ENCODE measurements at places on chromosomes 12 and 14.

DNA sequence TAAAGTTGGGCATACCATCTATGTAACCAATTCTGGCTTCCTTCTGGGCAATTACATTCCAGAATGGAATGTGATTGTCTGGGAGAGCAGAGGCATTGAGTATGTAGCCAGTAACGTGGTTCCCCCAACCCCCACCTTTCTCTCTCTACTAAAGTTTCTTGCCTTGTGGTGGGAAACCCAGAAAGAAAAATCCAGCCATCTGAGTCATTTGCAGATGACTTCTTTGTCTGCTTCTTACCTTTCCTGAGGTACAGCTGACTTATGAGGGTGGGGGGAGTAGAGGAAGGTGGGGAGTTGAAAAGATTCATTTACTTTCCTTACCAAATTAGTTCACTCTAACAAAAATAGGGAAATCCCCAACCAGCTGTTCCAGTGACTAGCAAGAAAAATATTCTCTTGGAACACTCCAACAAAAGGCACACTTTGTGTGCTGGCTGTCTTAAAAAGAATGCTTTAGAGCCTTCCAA, 112.1 kb upstream of the FRMD6 start:
- peak; percentile 67 for DNase-seq

- peak; percentile 48 for DNase-seq
These were observed 20.1 kb upstream of the PLEK2 start for GRCh38 chr14:67432050-67432564.

- no peak for DNase-seq
These were observed 7.8 kb downstream of the PELI2 start for GRCh38 chr14:56125772-56126636.

DNA sequence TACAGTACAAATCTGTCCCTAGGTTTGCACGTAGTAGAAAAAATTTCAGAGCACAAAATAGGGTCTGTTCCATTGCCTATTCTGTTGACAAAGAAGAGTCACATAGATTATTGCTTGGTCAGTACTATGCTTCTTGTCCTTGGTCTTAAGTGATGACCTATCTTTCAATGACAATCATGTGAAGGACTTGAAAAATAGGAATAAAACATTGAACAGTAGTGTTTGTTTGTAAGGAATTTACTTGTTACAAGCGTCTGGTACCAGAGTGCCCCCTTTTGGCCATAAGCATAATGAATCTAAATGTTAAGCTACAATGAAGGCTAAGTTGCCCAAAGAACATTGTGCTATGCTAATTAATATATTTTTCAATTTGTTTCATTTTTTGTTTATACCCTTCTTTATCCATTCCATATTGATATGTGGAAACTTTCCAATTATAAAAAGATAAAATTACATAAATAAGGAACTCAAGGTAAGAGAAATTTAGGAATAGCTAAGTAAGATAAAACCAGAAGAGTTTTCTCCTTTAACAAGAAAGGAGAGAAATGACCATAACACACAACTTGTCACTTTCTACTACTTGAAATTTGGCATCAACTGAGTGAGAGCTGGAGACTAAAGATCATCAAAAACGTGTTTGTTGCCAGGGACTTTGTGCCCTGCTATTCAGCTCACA, 204.7 kb downstream of the EPS8 start:
- peak; percentile 76 for DNase-seq

DNA sequence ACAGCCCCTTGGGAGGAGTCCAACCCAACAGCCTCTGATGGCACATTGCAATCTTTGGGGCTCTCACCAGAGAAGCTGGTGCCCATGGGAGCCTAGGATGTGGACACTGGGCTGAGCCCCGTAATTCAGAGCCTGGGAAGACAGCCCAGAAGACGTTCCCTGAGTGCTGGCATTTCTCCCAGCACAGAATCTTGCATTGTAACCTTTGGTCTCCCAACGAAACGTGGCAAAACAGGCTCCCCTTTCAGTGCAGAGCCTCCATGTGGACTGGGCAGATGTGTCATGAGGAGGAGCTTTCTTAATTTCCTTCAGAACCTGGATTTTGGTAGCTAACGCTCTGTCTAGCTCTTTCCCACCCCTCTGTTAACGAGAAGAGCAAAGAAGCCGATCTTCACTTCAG, 26.3 kb downstream of the BATF start:
- DNase-seq, result peak; percentile 68

- DNase-seq, result no peak
These were observed 239.8 kb downstream of the RGS6 start for GRCh38 chr14:72172049-72172448.

- no peak for DNase-seq
These were observed 1.2 kb upstream of the OAS1 start for GRCh38 chr12:112905451-112906089.

GRCh38 chr14:67602076-67602475, 2.0 kb upstream of the PIGH start:
- DNase-seq, result no peak

DNA sequence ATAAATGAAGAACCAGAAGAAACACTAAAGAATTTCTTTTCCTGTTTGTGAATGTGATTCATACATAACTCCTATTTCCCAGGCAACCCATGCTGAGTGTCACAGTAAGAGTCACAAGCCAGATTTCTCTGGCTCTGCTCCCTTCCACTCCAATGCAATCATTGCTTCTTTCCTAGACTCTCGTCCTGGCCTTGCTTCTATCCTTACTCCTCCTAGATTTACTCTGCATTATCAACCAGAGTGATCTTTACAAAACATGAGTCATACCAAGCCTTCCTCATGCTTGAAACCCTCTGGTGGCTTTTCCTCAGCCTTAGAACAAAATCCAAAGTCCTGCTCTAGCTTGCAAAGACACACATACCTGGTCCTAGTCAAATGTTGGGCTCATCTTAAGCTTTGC, 13.3 kb downstream of the IL22 start:
- DNase-seq, result peak; percentile 78

DNA sequence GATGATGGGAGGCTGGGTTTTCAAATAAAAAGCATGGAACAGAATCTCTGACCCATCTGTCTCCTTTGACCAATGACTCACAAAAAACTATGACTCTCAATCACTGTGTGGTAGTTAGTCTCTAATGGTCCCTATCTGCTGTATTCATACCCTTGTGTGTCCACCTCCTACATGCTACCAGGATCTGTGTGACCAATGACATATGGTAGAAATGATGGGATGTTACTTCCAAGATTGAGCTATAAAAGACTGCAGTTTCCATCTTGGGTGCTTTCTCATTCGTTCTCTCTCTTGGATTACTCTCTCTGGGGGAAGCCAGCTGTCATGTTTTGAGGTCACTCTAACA, 144.7 kb upstream of the BTG1 start:
- DNase-seq, result peak; percentile 5

DNA sequence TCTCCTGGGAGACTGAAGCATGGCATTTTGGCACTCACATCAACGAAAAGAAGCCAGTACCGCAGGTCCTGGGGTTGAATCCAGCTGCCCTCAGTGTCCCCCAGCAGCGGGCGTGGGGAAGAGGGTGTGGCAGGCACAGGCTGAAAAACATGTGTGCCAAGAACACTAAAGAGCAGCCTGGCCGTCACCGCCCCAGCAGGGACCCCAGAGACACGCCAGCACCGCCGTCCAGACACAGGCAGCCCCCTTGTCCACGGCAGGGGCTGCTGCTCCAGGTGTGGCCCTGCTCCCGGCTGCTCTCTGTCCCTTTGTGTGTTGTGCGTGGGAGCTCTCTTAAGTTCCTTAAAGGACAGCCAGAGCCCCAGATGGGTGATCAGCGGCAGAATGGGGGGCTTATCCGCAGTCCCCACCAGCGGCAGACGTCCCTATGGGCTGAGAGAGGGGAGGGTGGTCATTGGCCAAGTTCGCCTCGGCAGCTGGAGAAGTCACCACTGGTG, 556 bp downstream of the PHETA1 start:
- no peak for DNase-seq

DNA sequence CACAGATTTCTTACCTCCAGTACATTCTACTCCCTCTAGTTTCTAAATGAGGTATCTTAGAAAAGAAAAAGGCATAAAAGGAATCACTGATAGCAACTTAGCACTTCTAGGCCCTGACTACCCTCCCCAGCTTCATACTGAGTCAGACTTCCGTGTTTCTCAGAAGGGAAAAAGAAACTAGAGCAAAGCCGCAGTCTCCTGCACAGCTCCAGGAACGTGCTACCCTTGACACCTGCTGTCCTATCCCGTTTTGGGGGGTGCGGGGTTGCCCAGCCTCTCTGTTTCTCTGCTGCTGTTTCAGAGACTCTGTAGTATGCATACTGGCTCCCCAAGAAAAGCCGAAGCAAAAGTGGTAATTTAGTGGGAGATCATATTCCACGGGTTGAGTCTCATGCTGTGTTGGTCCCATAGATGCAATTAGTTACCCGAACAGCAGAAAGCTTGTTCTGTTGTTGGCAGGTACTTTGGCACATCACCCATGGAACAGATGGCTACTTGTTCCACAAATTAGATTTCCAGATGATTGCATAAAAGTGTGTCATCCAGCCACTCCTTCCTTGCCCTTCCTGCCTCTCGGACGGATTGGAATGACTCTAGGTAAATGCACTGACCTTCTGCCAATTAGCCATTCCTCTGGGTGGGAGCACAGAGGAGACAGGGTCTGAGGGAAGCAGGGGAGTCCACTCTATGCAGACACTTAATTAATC, 438.1 kb downstream of the FUT8 start:
- no peak for DNase-seq

DNA sequence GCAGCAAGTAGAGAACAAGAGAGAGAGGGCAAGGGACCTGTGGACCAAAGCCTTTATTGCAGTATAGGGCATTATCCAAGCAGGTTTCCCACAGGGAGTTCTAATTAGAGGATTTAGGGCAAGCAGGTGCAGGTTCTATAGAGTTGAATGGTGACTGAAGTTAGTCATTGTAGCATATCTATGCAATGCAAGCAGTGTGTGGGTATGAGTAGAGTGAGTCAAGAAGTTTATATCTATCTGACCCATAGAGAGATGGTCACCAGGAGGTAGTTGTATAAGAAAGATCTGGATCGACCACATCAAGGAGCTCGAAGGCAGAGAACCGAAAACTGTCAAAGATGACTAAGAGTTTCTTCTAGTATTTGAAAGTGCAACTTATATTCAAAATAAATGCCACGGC, 167.3 kb downstream of the PLCZ1 start:
- no peak for DNase-seq

DNA sequence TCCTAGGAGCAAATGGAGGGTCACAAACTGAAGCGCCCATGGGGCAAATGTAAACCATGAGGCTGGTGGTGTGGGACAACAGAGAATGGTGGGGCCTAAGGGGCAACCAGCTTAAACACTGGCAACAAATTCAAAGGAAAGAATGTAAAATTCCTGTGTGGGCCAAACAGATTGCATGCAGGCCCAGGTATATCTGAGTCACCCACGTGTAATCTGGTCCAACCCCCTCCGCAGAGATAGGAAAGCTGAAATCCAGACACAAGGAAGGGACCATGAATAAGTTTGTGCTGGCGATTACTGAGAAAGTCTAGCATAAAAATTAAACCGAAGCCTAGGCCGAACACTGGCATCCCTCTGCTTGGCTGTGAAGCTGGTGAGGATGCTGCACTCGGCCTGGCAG, 71.6 kb downstream of the ITPK1 start:
- DNase-seq, result no peak

DNA sequence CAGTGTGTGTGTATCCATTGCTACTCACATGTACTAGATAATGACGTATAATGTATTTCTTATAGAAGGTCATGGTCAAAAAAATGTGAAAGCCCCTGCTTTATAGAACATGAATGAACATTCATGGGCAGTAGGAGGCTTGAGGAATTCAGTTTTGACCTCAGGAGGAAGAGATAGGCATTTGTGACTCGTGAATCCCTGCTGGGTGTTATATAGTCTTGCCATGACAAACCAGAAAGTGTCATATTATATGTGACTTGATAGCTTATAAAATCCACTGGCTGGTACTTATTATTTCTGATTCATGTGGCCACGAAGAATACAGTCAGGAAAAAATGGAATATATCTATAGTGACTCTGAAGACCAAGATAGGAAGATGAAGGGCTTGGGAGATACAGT, 287.6 kb downstream of the CEP128 start:
- no peak for DNase-seq

DNA sequence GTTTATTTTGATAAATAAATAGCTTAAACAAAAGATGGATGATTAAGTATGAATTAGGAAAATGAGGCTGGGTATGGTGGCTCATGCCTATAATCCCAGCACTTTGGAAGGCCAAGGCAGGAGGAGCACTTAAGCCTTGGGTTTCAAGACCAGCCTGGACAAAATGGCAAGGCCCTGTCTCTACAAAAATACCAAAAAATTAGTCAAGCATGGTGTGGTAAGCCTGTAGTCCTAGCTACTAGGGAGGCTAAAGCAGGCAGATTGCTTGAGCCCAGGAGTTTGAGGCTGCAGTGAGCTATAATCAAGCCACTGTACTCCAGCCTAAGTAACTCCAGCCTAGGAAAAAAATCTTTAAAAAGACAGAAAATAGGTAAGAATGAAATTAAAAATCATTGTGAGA, 96.0 kb downstream of the BCL2L14 start:
- DNase-seq, result no peak

DNA sequence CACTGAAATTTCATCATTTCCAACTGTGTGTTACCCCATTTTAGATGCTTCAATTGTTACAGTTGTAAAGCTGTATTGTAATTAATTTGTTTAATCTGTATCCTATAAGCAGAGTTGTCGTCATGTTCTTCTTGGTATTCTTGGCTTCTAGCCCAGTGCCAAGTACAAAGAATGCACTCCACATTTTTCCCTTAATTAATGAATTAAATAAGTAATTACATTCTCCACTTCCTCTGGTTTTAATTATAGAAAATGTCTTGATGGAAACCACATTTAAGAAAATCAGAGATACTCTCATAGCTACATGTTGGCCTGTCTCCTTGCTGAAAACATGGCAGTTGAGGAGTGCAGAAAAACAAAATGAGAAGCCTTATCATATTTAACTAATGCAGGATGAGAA, 746 bp downstream of the DNAI7 start:
- no peak for DNase-seq

DNA sequence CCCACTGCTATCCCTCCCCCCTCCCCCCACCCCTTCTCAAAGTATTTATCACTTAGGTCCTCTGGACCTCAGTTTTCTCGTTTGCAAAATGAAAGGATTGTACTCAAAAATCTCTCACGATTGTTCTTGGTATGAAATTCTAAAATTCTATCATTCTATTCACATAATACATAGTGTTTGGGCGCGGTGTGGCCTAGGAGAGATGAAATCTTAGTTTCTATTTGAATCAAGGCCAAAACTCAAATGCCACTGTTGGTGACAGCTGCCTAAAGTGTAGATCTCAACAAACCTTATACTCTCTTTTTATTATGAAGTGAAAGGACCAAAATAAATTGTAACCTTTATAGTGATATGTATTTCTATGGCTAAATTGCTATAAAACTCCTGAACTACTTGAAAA, 23.7 kb upstream of the YAF2 start:
- no peak for DNase-seq

GRCh38 chr12:77232045-77232444, 166.7 kb upstream of the E2F7 start:
- peak; percentile 88 for DNase-seq

DNA sequence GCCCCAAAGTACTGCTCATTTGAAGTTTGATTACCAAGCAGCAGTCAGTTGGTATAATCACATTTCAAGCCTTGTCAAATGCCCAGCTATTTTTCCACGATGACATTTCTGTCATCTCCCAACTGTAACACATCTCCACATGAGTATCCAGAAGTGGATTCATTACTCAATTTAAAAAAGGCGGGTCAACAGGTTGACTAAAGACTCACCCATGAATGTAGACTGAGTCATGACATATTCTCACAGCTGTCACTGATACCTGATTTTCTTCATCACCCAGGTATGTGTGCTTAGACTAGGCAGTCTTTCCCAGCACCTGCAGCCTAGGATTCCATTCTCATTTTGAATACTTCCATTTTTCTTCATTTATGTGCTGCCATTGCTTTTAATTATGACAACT, 75.1 kb upstream of the DBX2 start:
- DNase-seq, result no peak

Data from amniotic epithelial cell (primary cell).